ENCODE measurements at places on chromosomes 3 and 15. TPM values are rescaled to one million over a fixed set of nuclear protein-coding genes. Genes with fewer than 3 reads are reported as not detected.

Gene FEZF2
- polyA plus RNA-seq = not detected

GRCh38 chr3:161069511-161070251, 35.5 kb downstream of the B3GALNT1 start:
- DNase-seq = no peak

DNA sequence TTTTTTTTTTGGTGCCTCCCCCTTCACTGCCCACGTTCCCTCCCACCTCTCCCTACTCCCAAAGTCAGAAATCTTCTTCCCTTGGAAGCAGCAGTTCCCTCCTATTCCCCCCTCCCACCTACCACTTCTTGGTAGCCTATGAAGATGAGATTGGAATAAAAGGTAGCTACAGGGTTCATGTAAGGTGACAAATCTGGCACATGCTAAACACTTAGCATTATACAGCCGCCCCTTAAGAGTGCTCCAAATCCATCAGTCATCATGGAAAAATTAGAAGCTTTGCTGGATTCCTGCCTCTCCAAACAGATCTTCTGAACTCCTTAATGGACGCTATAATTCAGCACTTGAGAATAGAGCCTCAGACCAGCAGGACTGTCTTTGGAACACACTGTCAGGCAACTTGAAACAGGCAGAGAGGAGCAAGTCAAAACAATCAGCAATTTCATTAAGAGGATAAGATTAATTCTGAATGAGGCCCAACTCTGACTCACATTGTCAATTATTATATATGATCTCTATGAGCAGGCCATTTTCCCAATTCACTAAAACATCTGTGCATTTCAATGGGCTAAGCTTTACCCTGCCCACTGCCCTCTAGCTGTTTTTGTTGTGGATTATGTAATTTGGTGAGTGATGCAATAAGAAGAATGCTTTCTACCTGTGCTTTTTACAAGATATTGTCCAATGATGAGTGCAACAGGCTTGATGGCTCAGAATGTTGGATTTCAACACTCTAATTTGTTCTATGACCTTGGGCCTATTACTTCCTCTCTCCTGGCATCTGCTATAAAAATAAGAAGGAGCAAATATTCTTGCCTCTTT, 34.6 kb upstream of the SPRED1 start:
- DNase-seq = no peak

Gene NR1I2
- polyA plus RNA-seq = 0.89 TPM

DNA sequence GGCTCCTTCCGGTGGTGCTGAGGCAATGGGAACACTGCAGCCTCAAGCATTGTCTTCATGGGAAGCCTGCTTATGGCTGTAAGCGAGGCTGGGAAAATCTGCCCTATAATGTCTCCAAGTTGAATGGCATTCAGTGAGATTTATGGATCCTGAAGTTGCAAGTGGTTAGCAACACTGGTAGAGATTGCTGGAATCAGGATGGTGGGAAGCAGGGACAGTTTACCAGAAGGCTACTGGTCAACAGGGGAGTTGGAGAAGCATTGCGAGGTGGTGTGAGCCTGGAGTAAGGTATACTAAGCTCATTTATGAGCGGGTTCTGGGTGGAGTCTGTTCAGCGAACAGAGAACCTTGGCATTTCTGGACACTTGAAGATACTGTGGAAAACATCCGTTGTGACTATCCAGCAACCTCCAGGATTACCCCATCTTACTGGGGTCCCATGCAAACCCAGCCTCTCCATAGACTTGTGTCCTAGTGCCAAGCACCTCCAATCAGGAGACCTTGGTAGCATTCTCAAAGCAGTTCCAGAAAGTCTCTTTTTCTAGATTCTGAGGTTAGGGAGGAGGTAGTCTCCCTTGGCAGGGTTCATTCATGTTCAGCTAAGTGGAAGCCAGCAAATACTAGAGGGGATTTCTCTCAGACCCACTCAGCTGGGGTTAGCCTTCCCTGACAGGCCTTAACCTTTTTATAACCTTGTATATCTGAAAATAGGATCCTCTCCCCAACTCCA, 7.3 kb downstream of the RPSA start:
- DNase-seq = no peak

Gene SLC2A2
- polyA plus RNA-seq = not detected

GRCh38 chr3:57068437-57069089, 8.1 kb downstream of the SPATA12 start:
- no peak for DNase-seq

GRCh38 chr15:69282104-69282743, 16.5 kb upstream of the PAQR5 start:
- DNase-seq = no peak

GRCh38 chr3:39295184-39295775, 15.4 kb upstream of the CX3CR1 start:
- no peak for DNase-seq

Gene GOLGA6A
- polyA plus RNA-seq = 0.57 TPM
